Cortex of kidney (tissue), 1 donor: ENCODE measurements at places on chromosomes 2 and 18.

- DNase-seq, result no peak
Observed at GRCh38 chr2:18178736-18179349, 300.4 kb downstream of the KCNS3 start.

DNA sequence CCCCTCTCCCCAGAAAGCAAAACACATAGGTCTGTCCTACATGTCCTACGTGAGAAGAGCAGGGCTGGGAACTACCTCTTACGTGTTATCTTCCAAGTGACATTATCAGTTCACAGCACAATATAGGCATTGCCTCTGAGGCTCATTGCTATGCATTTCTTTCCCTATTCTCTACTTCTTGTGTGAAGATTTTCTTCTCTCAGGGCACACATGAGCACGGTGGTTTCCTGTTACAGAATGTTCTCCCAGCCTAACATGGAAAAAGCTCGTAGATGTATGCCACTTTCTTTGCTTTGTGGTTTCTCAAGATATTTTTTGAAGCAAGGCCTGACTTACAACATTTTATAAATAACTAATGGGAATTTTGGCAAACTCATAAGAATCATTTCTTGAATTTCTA is 19.4 kb upstream of the DSC3 start:
- no peak for DNase-seq

- no peak for DNase-seq
Observed at GRCh38 chr2:210429403-210430137, 47.0 kb downstream of the LANCL1 start.

GRCh38 chr2:196808083-196808665 is 981 bp downstream of the C2orf66 start:
- DNase-seq, result no peak

GRCh38 chr2:152283392-152283791 is 51.6 kb upstream of the FMNL2 start:
- DNase-seq, result no peak
